MM.1S (cell line): ENCODE measurements at places on chromosomes 2 and 18.

- DNase-seq = no peak
Observed at GRCh38 chr2:19256121-19256601, 102.3 kb downstream of the OSR1 start.

DNA sequence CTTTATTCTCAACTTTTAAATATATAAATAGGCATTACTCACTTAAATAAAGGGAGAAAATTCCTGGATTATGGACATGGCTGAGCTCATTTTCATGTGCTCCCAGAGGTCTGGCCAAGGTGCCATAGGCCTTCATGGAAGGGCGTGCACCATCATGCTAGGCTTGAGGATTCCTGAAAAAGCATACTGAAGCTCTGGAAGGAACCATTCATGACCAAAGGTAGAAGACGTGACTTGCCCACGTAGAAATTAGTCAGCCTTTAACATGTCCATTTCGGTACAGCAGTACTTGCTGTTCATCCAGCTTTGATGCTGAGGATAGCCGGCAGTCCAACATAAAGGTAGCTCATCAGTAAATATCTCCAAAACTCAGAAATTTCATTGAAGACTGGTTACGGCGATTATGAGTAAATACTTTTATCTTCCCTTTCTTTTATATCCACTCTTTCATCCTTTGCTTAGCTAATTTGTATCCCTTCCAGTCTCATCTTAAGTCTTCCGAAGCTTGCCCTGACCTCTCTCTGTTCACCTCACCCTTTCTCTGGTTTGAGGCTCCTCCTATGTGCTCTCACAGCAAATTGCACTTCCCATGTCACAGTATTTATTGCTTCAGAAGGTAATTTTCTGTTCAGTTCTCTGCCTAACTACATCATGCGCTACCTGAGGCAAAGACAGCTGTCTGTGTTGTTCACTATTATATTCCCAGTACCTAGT lies 32.3 kb upstream of the ASNSD1 start:
- DNase-seq = no peak

DNA sequence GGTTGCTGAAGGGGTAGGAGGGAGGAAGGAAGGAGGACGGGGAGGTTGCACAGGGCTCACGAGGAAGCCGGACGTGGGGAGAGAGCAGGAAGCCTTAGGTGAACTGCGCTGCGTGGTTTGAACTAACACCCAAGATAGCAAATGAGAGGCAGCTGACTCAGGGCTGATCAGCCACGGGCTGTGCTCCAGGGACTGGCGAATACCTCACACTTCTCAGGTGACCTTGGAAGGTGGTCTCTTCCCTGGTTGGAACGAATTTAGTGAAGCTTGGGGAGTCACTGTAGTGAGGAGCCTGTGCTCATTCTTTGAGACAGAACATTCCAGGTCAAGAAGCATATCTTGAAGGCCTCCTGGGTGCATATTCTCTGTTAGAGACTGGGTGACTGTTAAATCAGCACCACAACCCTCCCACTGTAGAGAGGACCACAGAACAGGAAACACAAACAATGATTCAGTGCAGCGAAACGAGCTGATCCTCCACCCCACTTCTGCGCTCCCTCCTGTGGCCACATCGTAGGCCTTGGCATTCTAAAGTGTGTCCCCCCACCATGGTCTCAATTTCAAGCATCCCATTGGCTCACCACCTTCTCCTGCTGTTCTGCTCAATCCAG lies 33.8 kb downstream of the TOGARAM2 start:
- no peak for DNase-seq

DNA sequence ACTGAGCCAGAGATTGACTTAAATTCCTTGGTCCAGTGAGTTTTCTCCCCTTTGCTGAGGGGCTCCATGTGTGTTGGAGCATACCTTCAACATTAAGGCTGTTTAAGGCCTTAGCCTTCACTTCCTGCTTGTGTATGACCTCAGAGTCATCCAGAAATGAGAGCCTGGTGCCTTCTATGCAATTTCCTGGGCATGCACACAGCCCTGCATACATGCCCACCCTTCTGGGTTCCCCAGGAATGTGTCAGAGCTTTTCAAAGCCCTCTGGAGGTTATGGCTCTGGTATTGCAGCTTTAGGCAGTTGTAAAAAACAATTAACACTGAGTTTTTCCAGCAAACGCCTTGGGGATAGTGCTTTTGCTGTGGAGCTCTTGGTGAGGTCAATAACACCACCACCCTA lies 16.7 kb downstream of the IL1R1 start:
- DNase-seq = no peak

DNA sequence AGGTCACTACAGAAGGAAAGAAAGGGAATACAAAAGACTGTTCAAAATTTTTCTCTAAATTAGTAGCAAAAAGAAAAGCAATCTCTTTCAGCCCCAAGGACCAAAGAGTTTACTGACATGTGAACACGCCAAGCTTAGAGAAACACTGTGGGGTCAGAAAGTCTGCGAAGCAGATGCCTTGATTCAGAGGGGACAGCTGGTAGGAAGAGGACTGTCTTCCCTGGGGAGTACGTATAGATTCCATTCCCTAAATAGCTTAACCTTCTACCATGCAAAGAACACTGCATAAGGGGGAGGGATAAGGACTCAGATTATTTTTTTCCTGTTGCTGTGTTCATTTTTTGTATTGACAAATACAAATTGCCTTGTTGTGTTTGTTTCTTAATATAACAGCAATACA lies 96.1 kb downstream of the IRS1 start:
- DNase-seq = no peak

- no peak for DNase-seq
Observed at GRCh38 chr2:237860273-237860935, 981 bp downstream of the RAMP1 start.

- DNase-seq = no peak
Observed at GRCh38 chr2:215019521-215020145, 118.8 kb downstream of the ABCA12 start.

DNA sequence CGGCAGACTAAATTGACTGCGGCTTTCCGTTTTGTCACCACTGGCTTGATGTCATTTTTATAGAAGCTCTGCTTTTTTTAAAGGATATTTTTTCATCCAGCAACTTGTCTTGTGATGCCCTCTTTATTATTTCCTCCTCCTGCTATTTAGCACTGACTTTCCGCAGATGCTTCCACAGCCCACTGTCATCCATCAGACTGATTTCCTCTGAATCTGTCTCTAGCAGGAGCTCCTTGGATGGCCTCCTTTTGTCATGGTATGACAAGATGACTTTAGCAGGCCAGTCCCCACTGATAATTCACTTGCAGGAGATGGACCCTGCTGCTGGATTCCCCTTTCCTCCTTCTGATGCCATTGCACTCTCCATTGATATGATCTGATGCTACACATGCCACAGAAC lies 454.6 kb downstream of the TSN start:
- DNase-seq = no peak

- DNase-seq = no peak
Observed at GRCh38 chr2:34567128-34567527, 968.0 kb upstream of the FAM98A start.

GRCh38 chr2:107305966-107306365 lies 420.0 kb upstream of the ST6GAL2 start:
- DNase-seq = no peak

DNA sequence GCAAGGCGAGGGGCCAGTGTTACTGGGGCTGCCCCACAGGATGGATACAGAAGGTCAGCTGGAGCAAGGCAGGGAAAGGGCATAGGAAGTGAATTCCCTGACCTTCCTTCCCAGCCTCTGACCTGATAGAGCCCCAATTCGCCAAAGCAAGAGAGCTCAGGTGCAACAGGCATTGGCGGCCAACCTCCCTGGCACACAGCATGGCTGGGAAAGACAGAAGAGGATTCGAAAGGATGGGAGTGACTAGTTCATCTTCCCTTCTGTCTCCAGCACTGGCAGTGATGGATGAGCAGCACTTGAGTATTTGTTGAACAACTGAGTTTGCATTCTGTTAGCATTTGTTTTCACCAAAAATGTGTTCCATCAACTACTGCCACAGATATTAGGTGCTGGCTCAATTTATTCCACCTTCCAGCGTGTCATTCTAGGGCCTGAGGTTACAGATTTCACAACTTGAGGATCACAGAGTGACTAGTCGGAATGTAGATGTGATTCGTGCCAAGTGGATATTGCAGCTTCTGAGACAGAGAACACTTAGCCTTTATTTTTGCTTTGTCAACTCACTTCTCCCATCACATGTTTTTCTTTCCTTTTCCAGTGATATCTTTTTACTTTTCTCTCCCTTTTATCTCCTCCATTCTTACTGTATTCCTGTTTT lies 6.2 kb downstream of the COPS8 start:
- no peak for DNase-seq

GRCh38 chr18:74438091-74438490 lies 19.0 kb downstream of the DIPK1C start:
- DNase-seq = no peak

DNA sequence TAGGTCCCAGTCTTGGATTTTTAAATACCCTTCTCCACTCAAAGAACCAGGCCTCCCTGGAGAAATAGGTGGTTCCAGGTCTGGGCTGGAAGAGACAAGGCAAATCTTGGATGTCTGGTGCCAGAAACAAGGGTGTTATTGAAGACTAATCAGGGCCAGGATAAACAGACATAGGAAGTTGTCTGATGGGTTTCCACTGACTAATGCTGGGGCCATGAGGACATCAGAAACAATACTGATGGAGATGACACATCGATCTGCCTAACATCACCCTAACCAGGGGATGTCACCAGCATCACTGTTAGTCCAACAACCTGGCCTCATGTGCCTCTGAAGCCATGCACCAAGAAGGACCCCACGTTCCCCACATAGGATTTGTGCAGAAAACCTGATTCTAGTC lies 42.5 kb upstream of the GLI2 start:
- DNase-seq = no peak

DNA sequence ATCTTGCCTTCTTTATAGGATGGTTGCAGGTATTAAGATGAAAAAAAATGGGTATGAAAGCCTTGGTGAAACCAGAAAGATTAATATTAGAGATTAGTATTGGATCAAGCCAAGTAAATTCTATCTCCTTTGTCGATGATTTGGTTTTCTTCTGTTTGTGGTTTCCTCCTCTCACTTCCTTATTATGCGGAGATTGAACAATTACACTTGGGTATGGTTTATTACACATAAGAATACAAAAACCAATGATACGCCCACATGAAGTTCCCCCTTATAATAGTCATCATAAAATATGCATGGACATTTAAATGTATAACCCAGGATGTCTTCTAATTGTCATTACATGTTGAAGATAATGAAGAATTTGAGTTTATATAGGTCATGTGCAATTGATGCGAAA lies 4.9 kb downstream of the LTBP1 start:
- no peak for DNase-seq

DNA sequence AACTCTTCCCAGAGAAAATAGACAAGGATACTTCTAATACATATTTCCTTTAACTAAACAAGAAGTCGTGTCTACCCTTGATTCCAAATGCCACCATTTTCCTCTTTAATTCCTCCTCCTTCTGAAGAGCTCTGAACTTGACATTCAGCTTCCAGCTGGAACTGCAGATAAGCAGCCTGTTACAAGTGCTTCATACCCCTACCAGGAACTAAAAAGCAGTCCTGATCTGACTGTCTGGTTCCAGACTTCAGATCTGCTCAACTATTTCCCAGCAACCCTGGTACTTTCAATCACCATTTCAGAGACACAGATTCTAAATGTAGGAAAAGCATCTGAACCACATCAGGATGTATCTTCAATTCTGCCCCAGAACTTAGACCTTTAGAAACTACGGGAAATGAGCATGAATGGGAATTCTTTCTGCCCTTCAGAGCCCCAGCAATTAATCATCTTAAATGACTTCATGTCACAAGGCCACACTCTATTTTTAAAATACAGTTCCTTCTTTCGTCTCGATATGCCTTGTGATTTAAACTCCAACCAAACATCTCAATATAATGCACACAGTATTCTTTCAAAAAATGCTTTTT lies 159.5 kb downstream of the L3MBTL4 start:
- no peak for DNase-seq

DNA sequence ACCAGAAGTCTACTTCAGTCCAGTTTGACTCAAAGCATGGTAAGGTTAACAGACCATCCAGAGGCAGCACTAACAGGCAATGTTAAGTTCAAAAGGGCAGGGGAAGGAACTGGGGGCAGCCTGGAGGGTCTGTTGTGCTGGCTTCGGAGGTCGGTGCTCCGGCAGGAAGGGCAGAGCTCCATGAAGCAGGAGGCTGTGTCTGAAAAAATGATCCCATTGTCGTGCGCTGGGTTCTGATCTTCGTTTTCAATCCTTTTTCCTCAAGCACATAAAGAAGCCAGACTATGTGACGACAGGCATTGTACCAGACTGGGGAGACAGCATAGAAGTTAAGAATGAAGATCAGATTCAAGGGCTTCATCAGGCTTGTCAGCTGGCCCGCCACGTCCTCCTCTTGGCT lies 21.9 kb upstream of the DLX1 start:
- DNase-seq = no peak

DNA sequence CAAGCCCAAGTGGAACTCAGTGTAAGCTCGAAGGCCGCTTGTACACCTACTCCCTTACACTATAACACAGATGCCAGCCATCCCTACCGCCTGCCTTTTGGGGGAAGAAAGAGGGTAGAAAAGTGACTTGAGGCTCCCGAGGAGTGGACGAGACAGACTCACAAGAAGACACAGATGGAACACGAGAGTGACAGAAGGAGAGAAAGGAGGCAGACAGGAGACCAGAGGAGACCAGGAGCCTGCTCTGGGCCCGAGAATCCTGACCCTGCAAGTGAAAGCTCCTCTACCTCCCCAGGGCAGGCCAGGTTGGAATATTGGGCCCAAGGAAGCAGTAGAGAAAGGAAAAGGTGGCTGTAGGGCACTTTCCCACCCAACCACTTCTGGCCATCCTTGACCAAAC lies 23.4 kb upstream of the TNS1 start:
- DNase-seq = no peak

DNA sequence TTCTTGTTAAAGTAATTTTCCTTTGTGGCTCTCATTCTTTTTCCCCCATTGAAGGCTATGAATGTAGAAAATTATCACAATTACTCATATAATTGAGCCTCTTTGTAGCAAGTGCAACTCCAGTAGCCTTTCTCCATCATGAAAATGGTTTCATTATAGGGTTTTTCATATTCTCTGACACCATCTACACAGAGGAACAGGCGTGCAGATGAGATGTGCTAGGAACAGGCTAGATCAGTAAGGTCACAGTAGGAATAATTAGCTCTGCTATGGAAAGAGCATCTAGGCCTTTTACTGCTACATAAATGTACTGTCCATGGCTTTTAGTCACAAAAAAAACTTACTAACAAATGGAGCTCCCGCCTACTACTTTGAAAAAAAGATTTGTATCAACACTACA lies 12.6 kb upstream of the DLX1 start:
- DNase-seq = no peak

- DNase-seq = no peak
Observed at GRCh38 chr2:179250848-179251504, 13.7 kb downstream of the SESTD1 start.

DNA sequence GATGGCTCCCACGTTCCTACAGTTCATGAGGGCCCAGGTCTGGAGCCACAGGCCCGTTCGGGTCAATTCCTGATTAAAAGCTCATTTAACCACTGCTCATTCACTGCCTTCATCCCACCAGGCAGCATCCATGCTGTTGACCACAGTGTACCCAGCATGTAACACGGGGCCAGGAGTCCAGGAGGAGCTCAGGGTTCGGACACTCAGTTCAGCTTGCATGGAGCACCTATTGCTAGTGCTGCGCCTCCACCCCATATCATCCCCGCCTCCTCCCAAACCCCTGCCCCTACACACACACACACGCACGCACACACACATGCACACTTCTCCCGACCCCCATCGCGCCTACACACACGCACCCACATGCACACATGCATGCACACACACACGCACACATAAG lies 72.9 kb upstream of the SNTG2 start:
- no peak for DNase-seq
